Stimulated activated CD8-positive, alpha-beta memory T cell treated with anti-CD3 and anti-CD28 coated beads, Interleukin-7, amount 100 ng/mL, for 48 hours (primary cell): ENCODE measurements at places on chromosomes 2 and 18.

GRCh38 chr2:29039718-29040480, 34.4 kb downstream of the PCARE start:
- no peak for DNase-seq

DNA sequence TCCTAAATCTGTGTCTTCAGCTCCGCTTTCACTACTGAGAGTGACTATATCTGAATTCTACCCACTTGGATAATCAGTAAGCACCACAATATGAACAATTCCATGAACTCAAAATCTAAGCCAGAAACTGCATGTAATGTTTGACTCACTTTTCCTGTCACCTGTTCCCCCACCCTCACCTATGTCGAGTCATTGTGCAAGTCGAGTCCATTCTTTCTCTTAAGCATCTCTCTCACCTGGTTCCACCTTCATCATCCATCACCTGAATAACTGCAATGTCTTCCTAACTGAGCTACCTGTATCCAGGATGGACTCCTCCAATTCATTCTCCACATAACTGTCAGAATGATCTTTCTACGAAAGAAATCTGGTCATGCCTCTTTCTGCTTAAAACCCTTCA, 58.2 kb downstream of the PPP1R1C start:
- DNase-seq = no peak

DNA sequence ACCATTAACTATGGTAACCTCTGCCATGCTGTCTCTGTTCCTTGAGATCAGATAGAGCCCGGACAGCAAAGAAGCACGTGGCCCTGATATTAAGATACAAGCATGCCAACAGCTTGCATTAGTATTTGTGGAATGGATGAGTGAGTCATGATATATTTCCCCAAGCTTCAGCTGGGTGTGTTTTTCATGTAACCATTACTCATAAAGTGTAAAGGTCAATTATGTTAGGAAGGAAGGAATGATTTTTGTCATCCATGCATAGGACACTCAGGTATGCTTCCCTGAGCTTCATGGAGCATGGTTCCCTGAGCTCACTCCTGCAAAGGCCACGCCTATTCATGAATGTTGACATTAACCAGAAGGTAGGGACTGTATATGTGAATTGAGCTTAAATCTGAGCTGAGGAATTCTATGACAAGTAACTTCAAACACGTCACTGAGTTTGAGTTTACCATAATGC, 74.6 kb downstream of the ARL4C start:
- DNase-seq = no peak

- DNase-seq = no peak
These were observed 31.3 kb upstream of the CDH2 start for GRCh38 chr18:28208268-28208667.

DNA sequence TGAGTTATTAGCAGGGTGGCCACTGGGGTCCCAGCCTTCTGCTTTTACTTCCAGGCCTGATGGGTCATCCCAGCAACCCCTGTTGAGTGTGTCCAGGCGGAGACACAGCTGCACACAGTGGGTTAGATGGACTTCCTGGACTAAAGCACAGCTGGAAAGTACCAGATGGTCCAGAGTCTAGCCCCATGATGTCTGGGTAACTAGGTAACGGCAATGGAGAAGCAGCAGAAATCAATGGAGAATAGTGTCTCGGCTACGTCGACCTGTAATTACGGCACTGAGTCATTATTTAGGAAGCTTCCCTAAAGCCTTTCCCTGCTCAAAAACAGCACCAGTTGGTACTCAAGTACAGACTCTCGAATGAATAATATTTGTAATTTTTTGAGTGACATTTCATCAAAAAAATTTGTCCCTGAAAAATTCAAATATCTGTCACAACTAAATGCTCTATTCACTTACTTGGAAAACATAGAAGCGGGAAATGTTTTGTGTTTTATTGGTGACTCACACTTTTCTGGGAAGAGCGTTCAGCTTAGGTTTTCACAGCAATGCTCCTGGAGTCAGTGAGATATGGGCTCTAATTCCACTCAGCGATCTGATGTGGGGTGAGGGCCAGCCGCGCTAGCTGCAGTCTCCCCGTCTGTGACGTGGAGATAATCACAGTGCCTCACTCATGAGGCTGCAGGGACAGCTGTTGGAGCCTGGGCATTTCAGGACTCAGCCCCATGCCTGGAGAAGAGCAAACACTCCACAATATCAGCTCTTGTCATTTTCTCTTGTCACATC, 16.2 kb upstream of the ARL4C start:
- no peak for DNase-seq

DNA sequence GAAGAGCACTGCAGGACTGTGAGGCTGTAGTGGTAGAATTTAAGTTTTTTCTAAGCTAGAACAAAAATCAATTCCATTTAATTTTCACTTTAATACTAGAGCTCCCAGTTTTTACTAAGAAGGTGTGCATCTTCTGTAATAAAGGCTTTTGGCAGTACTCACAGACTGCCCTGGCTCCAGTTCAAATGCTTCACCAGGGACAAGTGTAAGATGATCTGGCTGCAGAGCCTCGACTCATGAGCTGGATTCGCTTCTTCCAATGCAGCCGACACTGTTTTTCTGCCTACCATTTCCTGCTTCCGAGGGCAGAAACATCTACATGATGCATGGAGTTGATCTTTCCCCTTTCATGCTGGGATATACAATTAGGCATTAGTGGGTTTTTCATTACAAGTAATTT, 87.0 kb downstream of the FARSB start:
- DNase-seq = no peak

DNA sequence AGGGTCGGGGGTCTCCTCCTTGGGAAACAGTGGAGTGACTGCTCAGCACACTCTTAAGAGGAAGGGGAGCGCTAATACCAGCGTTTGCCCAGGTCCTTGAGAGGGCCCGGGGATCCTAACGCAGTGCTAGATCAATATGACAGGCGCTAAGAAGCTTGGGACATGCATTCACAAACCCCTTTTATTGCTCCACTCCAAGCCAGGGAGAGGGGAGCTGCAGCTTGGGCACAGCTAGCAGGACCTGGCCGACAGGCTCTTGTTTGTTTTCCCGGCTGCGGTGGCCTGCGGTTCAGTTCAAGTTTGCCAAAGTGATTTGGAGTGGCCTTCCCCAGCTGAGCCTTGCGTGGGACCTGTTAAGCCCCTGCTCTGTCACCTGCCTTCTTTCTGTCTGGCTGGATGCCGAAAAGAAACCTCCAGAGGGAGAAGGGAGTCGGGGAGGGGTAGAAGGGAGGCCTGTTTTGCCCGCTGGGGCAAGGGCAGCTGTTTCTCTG, 152.1 kb downstream of the GLI2 start:
- DNase-seq = no peak

DNA sequence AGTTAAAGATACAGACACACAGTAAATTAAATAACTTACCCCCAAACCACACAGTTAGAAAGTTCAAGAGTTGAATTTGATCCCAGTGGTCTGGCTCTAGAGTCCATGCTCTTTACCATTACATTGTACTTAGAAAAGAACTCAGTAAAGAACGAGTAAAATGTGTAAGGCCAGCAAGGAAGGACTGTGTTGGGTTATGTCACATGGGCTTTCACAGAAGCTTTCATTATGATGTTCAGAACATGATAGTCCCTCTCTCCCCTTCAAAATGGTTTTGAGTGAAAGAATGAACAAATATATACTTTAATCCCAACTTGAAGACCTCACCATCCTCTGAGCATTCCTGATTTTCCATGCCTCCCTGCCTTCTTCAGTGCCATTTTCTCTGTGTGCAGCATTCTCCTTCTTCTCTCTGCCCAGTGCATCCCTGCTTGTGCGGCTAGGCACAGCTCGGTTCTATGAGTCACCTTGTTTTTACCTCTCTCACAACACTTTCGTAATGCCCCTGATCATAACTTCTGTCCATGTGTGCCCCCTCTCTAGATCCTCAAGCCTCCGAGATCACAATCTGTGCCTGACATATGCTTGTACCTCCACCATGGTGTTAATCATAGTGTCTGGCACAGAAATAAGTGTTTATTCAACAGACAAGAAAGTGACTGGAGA, 22.0 kb downstream of the RASGRP3 start:
- no peak for DNase-seq

DNA sequence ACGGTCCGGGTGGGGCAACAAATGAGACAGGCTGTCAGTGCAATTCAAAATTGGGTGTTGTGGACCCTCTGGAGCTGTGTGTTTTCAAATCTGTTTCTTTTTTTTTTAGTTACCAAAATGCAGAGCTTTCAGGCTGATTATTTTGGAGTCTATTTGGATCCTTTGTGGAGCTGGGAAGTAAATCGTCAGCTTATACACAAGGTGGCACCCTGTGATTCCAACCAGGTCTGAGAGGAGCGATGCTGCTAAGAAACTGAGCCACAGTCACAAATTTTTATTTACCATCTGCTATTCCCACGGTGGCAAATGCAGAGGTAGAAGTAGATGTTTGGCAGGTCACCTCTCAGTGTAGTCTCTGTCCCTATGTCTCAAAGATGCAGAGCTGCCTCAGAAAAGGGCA, 3.8 kb upstream of the EPC2 start:
- DNase-seq = no peak

GRCh38 chr18:9643549-9643948, 29.2 kb upstream of the PPP4R1 start:
- no peak for DNase-seq

DNA sequence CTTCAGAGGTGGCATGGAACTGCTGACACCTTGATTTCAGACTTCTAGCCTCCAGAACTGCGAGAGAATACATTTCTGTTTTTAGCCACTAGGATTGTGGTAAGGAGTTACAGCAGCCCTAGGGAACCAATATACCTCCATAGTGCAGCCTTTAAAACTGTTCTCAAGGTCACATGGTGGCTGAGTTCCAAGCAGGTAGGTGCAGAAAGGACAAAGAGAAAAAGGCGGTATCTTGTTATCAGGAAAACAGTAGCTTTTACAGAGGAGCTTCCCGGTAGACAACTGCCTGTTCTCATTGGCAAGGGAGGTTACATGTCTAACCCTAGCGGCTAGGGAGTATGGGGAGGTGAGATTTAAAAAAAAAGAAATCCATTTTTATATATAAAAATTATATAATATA, 96.2 kb upstream of the BCL2L11 start:
- no peak for DNase-seq

DNA sequence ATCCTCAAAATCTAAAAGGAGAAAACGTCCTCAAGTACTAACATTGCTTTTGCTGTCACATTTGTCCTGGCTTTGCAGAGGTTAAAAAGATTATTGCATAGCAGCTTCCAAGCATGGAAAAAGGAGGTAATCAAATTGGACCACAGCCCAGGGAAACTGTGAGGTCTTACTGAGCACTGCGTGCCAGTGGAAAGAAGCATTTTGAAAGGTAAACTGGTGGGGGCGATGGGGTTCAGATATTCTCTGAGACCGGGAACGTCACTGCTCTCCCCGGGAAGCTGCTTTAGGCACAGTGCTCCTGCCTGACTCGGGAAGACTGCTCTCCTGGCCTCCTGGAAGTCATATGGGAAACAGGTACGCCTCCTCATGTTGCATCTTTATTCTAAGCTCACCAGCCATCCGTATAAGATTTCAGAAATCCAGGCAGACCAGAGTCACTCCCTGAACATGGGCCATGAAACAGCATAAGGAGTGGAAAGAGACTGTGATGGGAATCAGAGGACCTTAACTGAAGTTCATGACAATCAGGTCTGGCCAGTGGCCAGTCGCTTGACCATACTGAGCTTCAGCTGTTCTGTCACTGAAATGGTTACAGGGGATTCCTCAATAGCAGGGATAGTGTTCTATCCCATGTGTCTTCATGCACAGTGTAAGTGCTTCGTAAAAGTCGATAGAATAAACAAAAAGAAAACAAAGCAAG, 284.1 kb downstream of the TRIB2 start:
- DNase-seq = no peak

GRCh38 chr2:160425434-160426151, 68.0 kb downstream of the RBMS1 start:
- no peak for DNase-seq

- DNase-seq = no peak
These were observed 14.3 kb downstream of the ARHGEF4 start for GRCh38 chr2:130850788-130851623.

DNA sequence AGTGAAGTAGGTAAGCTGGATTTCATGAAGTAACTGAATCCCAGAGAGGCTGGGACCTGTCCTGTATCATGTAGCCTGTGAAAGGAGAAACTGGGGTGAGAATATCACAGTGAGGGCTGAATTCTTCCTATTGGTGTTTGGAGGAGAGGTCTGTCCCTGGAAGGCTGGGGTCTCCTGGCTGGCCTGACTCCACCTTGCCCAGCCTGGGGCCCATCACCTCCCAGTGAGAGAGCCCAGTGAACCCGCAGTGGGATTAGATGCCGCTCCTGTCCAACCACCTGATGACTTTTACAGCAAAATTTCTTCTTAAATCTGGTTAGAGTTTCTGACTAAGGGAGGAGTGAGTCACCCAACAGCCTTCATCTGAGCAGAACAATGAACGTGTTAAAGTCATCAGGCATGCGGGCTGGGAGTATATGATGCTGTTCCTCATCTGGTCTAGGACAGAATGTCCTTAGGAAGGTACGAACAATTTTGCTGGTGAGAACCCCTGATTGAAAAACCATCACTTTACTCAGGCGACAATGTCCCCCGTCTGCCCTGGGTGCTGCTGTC, 152.9 kb downstream of the LPIN1 start:
- no peak for DNase-seq

GRCh38 chr2:3280683-3281520, 96.7 kb downstream of the EIPR1 start:
- no peak for DNase-seq

DNA sequence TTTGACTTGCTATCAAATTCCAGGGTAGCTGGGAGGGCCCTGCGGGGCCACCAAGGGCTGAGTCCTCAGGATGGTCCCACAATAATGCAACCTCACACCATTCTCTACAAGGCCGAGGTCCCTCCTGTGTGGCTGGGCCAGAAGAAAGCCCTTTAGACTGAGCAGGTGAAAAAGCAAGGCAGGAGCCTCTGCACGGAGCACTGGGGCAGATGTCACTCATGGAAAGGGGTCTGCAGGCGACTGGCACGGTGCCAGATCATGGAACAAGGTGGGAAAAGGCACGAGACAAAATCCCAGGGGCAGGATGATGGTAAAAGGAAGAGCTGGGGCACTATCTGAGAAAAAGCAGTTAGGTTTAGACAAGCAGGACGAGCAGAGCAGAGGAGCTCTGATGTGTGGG, 16.1 kb downstream of the HJURP start:
- DNase-seq = no peak

DNA sequence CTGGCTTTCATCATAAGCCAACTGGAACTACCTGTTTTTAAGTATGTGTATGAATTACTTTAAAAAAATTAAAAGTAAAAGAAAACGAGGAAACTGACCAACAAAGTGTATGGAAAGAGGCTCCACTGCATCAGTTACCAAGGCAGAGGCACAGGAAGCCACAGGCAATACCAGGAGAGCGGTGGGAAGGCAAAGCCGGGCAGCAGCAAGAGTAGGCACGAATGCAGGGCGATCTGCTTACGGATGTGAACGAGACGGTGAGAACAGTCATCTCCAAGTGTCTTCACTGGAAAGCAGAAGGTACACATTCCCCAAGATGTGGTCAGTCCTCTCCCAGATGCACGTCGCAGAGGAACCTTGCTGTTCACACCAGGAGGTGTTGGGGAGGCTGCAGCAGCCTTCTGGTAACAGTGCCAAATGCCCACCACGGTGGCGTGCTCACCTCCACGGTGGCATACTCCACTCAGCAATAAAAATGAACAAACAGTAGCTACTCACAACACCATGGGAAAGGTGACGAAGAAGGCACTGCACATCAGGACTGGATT, 43.1 kb downstream of the HS6ST1 start:
- no peak for DNase-seq
